Hindlimb muscle (tissue), 1 donor: ENCODE measurements at places on chromosomes 3 and 15.

DNA sequence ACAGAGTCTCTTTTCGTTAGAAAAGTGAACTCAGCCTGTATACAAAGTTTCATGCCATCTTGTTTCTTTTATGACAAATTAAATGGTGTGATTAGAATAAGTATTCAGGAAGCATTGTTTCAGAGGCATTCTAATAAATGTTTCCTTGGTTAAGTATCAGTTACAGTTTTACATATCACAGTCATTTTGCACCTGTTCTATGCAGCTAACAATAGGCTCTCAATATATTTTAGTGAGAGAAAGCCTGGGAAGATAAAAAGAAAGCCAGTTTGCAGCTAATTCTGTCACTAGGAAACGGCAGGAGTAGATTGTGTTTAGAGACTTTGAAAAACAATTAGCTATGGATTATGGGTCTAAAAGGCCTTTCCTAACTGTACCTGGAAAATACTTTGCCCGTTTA, 252.8 kb downstream of the ZIC1 start:
- DNase-seq = no peak

- no peak for DNase-seq
These were observed 3.7 kb downstream of the IFRD2 start for GRCh38 chr3:50288387-50289007.

DNA sequence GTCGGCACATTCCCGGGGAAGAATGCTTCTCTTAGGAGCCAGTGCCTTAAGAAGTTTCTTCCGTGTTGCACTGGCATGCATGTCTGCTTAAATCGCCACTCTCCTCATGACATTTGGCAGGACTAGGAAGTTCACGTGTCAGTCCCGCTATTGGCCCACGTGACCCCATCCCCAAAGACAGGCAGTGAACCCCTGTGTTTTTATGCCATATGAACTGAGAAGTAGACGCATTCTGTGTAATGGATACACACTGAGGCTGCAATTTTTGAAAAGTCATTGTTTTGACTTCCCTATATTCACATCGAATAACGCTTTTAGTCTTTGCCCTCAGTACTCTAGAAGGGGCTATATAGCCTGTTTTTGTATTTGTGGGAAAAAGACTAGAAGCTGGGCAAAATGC, 125.6 kb upstream of the TBL1XR1 start:
- no peak for DNase-seq

GRCh38 chr3:29887451-29887850, 606.6 kb downstream of the RBMS3 start:
- DNase-seq = no peak

GRCh38 chr3:49636883-49637609, 37.1 kb upstream of the APEH start:
- DNase-seq = no peak

- peak; percentile 75 for DNase-seq
These were observed at the start of gene PODXL2 for GRCh38 chr3:127628788-127629466. Gene PODXL2 (plus strand): TSS chr3:127629185. CDS start chr3:127629220, 35 bp downstream.

DNA sequence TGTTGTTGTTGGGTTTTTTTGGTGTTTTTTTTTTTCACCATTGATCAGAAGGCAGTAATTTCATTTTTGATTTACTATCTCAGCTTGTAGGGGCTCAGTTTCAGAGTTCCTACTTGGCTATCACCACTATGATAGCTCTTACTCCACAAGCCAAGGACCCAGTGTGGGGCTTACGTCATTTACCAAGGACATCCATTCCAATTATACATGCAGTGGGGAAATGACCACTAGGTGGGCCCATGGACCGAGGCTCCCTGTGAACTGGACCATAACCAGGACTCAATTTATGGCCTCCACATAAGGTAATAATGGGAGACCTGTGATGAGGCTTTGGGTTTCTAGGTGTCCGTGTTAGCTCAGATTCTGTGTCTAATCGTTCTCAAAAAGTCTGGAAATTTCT, 67.5 kb upstream of the CACNA1D start:
- DNase-seq = no peak

- DNase-seq = no peak
These were observed 265.3 kb upstream of the TGFBR2 start for GRCh38 chr3:30341079-30341478.

DNA sequence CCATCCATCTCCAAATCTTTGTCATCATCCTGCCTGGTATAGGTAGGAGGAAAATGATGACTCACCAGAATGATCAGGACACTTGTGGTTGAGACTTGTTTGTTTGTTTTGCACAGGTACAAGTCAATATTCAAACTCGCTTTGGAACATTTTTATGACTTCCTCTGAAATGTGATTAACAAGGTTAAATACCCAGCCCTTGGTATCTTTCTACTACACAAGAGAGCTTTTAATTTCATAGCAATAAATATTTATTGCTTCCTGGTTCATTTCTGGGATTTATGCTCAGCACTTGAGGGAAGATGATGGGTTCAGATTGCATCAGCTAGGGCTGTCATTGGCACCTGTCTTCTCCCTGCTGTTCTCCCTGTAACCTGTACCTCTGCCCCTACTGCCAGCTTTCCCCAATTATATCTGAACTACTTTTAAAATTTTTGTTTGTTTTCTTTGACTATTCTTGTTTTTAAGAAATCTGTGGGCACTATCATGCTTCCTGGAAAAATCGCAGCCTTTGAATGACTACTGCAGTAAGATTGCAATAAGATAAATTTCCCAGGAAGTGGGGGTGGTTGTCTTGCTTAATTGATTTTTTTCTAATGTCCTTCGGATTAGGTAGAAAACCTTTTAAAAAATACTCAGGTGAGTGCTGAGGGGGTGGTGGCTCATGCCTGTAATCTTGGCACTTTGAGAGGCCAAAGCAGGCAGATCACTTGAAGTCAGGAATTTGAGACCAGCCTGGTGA, 24.3 kb upstream of the GCNT3 start:
- no peak for DNase-seq

GRCh38 chr3:23991306-23991682, 46.2 kb downstream of the NR1D2 start:
- no peak for DNase-seq

DNA sequence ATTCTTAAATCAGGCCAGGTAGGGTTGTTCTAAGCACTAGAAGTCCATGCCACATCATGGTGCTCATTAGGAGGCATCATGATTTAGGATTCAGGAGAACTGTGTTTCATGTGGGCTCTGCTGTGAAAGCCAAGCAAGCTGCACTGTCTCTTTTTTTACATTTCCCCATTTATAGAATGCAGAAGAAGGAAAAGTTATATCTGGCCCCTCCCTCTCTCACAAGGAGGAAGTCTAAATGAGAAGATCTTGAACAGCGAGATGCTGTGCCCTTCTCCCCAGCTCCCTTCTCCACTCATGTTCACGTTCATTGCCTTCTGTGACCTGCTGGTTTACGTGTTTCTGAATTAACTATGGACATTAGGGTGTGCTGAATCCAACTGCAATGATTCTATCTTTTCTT, 178.5 kb upstream of the RASGRP1 start:
- no peak for DNase-seq

- no peak for DNase-seq
These were observed 66.1 kb downstream of the NUP210 start for GRCh38 chr3:13353936-13354542.

DNA sequence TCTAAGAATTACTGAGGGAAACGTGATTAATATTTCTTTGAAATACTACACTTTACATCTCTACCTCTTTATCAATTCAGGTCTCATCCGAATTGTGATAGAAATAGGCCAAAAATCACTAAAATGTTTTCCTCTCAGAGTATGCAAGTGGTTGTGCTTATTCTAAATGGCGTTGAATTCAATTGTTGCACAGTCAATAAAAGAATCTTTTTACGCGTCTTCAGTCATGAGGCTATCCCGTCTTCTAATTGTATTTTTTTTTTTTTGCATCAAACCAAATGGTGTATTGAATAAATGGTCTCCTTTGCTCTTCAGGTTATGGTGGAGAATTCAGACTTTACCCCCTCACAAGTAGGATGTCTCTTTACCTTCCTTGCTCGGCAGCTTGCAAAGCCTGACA, 112.6 kb downstream of the VPS8 start:
- DNase-seq = no peak

- no peak for DNase-seq
These were observed 76.3 kb upstream of the CCDC39 start for GRCh38 chr3:180755556-180755955.

GRCh38 chr3:14037211-14037610, 87.5 kb downstream of the CHCHD4 start:
- no peak for DNase-seq

DNA sequence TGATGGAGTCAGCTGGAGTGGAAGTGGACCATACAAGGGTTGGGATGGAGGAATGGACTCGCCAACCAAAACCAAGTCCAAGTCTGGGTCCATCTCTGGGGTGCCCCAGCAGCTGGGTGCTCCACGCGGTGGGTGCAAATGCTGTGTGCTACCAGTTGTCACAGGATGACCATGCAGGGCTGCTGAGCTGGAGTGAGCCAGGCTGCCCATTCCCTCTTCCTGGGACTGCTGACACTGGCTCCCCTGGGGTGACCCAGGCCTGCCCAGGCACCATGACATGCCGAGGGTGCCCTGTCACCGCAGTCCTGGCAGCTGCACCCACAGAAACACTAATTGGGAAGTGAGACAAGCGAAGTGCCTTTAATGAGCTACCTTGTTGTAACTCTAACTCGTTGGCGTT, 140.2 kb downstream of the TPRA1 start:
- DNase-seq = no peak

GRCh38 chr15:39846108-39846507, 63.5 kb upstream of the FSIP1 start:
- no peak for DNase-seq

- DNase-seq = no peak
These were observed 53.0 kb upstream of the GOLGA8A start for GRCh38 chr15:34490417-34491193.

GRCh38 chr3:98519351-98519750, 3.4 kb downstream of the CLDND1 start:
- no peak for DNase-seq

DNA sequence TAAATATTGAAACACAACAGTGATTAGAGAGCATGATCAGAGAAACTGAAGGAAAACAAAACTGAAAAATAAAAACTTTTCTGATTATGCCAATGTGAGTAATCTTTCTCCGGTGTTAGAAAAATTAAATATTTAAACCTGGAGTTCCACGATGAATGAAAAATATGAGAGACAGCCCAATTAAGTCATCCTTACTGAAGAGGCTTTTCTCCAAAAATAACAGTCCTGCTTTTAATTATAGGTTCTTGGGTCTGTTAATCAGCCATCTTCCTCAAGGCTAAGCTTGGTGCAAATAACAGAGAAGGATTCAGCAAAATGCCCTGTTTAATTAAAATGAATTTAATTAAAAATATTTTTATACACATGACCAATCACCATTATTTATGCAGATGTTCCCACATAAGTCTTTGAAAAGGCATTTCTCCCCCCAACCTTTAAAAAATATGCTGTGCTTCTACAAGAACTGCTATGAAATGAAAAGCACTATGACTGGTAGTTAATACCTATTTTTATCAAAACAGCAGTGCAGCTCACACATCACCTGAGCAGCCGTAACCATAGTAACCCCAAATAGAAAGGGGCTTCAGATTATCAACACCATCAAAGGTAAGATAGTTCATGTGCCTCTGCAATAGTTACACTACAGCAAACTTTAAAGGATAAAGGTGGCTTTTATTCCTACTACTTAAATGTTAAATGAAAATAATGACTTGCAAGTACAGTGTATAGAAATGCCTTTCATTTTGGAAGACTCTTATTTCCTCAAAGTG, 175.7 kb downstream of the SLC9A9 start:
- no peak for DNase-seq

DNA sequence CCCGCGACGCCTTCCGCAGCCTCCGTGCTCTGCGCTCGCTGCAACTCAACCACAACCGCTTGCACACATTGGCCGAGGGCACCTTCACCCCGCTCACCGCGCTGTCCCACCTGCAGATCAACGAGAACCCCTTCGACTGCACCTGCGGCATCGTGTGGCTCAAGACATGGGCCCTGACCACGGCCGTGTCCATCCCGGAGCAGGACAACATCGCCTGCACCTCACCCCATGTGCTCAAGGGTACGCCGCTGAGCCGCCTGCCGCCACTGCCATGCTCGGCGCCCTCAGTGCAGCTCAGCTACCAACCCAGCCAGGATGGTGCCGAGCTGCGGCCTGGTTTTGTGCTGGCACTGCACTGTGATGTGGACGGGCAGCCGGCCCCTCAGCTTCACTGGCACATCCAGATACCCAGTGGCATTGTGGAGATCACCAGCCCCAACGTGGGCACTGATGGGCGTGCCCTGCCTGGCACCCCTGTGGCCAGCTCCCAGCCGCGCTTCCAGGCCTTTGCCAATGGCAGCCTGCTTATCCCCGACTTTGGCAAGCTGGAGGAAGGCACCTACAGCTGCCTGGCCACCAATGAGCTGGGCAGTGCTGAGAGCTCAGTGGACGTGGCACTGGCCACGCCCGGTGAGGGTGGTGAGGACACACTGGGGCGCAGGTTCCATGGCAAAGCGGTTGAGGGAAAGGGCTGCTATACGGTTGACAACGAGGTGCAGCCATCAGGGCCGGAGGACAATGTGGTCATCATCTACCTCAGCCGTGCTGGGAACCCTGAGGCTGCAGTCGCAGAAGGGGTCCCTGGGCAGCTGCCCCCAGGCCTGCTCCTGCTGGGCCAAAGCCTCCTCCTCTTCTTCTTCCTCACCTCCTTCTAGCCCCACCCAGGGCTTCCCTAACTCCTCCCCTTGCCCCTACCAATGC, 2.0 kb downstream of the ISLR start:
- no peak for DNase-seq

- DNase-seq = no peak
These were observed 39.3 kb upstream of the SEMA6D start for GRCh38 chr15:47678040-47678439.

DNA sequence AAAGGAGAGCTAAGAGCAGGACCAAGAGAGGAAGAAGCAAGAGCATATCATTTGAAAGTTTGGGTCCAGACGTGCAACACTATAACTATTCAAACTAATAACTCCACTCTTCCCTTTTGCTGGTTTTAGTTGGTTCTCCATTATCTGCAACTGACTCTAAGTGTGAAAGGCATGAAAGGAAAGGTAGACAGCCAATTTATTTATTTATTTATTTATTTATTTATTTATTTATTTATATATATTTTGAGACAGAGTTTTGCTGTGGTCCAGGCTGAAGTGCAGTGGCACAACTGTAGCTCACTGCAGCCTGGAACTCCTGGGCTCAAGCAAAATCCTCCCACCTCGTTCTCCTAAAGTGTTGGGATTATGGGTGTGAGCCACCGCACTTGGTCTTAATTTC, 22.1 kb upstream of the PIK3CB start:
- DNase-seq = no peak

GRCh38 chr15:40978562-40978961, 25.3 kb downstream of the CHAC1 start:
- DNase-seq = no peak
